CD4-positive, CD25-positive, alpha-beta regulatory T cell (primary cell): ENCODE measurements at places on chromosomes 7 and 10.

DNA sequence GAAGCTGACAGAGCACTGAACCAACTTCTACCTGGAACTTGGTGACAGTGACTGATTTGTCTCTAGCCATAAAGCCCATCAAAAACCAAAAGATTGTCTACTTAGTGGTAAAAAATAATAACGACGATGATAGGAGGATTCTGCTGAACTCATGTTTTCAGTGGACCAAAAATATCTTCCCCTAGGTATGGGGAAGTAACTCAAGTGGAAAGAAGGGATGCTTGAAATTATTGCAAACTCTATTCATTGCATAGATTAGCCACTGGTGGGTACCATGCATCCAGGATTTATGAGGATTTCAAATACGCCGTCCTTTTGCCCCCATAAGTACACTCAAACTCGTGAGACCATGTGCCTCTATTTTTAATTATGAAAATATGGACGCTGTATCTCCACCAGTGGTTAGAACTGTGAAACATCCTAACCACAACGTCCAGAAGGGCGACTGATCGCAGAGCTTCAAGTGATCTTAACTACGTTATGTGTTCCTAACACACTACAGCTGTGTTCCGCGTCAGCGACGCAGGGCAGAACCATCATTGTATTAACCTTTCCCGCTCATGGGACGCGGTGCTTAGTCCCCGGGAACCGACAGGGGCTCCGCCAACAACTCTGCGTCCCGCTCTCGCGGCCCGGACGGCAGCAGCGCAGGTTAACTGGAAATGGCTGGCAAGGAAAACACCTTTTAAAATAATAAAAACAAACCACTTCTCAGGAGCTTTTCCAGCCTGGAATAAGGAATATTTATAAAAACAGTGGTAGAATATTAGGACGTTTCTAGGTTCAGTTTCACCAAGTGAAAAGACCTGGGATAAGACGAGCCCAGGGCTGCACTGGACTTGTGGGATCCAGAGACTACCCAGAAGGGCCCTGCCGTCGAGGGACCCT lies 776 bp downstream of the PEX1 start:
- H3K27me3 ChIP-seq = no peaks in the 10 kb centered on the region
- peaks cover 20% of the 10 kb centered on the region for H3K36me3 ChIP-seq
- H3K27ac ChIP-seq = peak overlapping the region; percentile 91
- DNase-seq = peak; percentile 38

DNA sequence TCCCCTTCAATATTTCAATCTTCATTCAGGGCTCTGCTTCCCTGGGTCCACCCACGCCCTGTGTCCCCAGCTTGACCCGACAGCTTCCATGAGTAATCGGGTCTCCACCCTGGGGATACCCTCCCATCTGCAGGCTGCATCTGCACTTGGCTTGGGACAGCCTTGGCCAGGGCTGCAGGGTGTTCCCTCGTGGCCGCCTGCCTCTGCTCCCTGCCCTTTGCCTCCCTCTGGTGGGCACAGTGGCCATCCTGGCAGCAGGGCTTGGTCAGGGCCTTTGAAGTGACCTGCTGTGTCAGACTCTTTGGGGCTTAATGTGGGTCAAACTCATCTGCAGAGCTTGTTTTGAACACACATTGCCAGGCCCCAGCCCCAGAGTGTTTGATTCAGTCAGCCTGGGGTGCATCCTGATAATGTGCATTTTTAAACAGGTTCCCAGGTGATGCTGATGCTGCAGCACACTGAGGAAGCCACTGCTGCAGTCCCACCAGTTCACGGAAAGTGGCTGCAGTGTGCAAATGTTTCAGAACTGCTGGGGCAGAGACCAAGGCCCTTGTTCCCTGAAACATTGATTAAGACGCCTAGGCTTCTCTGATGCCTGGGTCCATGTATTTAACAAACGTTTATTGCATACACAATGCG lies 80.7 kb upstream of the SEC61G start:
- no peak overlapping the region for H3K27ac ChIP-seq
- no peaks in the 10 kb centered on the region for H3K4me1 ChIP-seq
- no peaks in the 10 kb centered on the region for H3K36me3 ChIP-seq
- no peaks in the 10 kb centered on the region for H3K27me3 ChIP-seq

DNA sequence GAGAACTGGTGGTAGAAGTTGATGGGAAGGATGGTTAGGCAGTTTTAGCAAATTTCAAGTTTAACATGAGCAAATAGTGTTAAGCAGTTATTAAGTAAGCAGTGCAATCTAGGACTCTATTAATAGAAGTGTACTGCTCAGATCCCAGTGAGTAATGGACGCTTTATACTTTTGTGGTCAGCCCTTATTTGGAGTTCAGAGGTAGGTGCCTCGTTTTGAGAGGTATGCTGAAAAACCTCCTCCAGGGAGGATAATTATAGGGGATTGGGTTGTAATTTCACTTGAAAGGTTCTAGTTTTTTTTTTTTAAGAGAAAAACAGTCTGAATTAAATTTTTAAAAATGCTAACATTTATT lies 33.5 kb upstream of the CCDC7 start:
- H3K4me3 ChIP-seq = no peak overlapping the region
- no peaks in the 10 kb centered on the region for H3K36me3 ChIP-seq
- no peaks in the 10 kb centered on the region for H3K4me1 ChIP-seq
- H3K27me3 ChIP-seq = no peaks in the 10 kb centered on the region

GRCh38 chr10:76469675-76470074 lies 1038.3 kb downstream of the LRMDA start:
- DNase-seq = no peak
- H3K4me3 ChIP-seq = no peak overlapping the region
- H3K27ac ChIP-seq = no peak overlapping the region
- H3K4me1 ChIP-seq = no peaks in the 10 kb centered on the region
- H3K36me3 ChIP-seq = no peaks in the 10 kb centered on the region

GRCh38 chr7:130386876-130387275 lies 6.6 kb downstream of the CPA1 start:
- no peak for DNase-seq
- no peak overlapping the region for H3K27ac ChIP-seq
- no peaks in the 10 kb centered on the region for H3K4me1 ChIP-seq
- H3K27me3 ChIP-seq = no peaks in the 10 kb centered on the region
- H3K4me3 ChIP-seq = no peak overlapping the region

- DNase-seq = no peak
- peaks cover 83% of the 10 kb centered on the region for H3K36me3 ChIP-seq
- peaks cover 29% of the 10 kb centered on the region for H3K4me1 ChIP-seq
- H3K4me3 ChIP-seq = no peak overlapping the region
Measured at GRCh38 chr7:44052771-44053365, 8.4 kb downstream of the DBNL start.

DNA sequence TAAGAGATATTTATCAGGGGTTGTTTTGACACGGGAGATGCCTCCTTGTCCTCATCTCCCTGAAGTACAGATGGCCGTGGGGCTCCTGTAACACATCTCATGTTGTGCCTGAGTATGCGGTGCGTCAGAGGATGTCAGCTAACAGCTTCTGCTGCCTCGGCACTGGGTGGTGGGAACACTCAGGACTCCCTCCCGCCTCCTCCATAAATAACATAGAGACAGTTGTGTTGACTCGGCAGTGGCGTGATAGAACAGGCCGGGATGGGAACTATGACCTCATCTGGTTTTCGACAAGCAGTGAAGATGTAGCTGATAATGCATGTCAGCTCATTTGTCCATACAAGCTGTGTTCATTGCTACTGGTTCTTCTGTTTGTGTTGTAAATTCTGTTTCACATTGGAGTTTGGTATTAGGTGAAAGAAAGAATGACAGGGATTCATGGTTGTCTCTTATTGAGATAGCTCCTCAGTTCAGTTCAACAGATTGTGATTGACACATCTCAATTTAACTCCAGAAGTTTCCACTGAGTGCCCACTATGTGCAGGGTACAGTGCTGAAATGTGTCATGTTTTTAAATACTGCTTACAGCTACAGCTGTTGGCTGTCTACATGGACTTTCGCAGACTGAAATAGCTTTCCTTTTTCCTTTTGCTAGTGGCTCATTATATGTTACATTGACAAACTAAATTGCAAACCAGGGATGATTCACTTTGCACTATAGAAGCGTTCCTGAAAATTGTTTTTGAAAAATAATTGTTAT lies 87.4 kb downstream of the CHN2 start:
- H3K4me3 ChIP-seq = no peak overlapping the region
- no peaks in the 10 kb centered on the region for H3K4me1 ChIP-seq
- H3K27me3 ChIP-seq = no peaks in the 10 kb centered on the region
- no peak overlapping the region for H3K27ac ChIP-seq
- DNase-seq = no peak
- H3K36me3 ChIP-seq = no peaks in the 10 kb centered on the region
